ENCODE measurements at places on chromosomes 4 and X.

DNA sequence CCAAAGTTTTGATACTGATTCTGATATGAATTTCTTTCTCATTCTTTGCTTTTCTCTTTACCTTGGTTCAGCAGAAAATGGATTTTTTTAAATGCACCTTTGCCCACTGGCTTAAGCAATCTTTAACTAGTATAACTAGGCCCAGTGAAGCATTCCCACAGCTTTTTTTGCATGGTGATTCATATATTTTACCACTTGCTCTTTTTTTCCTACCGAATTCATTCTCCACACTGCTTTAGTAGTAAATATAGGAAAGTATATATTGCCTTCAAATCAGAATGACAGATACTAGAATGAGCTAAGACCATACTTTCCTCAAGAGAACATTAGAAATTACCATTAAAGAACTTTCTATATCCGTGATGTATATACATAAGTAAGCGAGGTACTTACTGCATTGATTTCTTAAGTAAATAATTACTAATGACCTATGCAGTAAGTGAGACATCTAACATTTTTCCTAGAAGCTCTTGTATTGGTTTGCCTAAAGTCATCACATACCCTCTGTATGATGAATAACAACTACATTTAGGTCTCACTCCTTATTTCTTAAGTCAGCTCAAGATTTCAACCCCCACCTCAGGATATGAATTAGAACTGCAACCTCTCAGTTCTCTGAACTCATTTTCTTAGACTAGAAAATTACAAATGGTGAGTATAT is 44.2 kb downstream of the SLC4A4 start:
- DNase-seq: no peak

- DNase-seq: no peak
These were observed 561 bp downstream of the IRAK1 start for GRCh38 chrX:154019061-154019621.

- DNase-seq: no peak
These were observed 240.2 kb downstream of the ADGRL3 start for GRCh38 chr4:61440321-61440720.

DNA sequence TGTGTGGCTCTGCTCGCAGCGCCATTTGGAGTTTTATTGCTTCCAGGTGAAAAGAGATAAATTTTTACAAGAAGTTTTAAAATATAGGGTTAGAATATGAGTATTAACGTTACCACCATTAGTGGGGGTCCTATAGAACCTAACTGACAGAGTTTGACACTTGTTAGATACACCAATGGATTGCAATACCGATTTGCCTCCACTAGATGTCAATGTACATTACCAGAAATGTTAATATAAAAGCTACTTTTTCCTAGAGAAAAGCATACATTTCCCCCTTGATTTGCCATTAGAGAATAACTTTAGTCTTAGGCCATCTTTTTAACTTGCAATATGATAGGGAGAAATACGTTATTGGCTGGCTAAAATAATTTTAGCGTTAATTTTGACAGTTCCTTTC is 108.4 kb downstream of the LINC00632 start:
- DNase-seq: no peak

DNA sequence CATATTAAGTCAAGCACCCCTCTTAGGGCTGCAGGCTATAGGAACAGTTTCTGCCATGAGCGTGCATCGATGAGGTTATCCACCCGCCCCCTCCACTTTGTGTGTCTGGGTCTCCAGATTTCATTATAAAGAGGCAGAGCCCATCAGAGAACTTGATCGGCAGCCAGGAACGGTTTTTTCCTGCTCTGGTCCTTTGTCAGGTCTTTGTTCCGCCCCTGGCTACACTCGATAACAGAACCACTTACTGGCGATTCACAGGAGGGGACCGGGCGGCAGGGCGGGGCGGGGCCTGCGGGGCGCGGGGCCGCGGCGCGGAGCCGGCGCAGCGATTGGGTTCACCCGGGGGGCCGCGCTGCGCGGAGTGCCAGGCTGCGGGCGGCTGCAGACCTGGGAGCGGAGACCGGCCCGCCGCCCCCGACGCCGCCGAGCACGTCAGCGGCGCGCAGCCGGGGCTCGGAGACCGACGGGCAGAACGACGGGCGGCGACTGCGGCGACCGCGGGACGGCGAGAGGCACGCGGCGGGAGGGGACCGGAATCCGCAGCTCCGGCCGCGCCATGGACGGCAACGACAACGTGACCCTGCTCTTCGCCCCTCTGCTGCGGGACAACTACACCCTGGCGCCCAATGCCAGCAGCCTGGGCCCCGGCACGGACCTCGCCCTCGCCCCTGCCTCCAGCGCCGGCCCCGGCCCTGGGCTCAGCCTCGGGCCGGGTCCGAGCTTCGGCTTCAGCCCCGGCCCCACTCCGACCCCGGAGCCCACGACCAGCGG is at the start of gene SLC10A4:
TSS of gene SLC10A4 (plus strand) at position 338 of the 771 bp plus-strand sequence. CDS start at position 557, 219 bp downstream.
- DNase-seq: no peak

GRCh38 chr4:162838671-162839070 is 328.0 kb downstream of the NAF1 start:
- no peak for DNase-seq

GRCh38 chr4:32569861-32570260 is 1849.7 kb downstream of the PCDH7 start:
- DNase-seq: no peak

GRCh38 chr4:168677063-168677462 is 180.2 kb downstream of the PALLD start:
- DNase-seq: no peak

- no peak for DNase-seq
These were observed 25.8 kb upstream of the TBL1X start for GRCh38 chrX:9438933-9439494.

GRCh38 chr4:5893591-5893990 is 705 bp upstream of the CRMP1 start:
- DNase-seq: no peak

DNA sequence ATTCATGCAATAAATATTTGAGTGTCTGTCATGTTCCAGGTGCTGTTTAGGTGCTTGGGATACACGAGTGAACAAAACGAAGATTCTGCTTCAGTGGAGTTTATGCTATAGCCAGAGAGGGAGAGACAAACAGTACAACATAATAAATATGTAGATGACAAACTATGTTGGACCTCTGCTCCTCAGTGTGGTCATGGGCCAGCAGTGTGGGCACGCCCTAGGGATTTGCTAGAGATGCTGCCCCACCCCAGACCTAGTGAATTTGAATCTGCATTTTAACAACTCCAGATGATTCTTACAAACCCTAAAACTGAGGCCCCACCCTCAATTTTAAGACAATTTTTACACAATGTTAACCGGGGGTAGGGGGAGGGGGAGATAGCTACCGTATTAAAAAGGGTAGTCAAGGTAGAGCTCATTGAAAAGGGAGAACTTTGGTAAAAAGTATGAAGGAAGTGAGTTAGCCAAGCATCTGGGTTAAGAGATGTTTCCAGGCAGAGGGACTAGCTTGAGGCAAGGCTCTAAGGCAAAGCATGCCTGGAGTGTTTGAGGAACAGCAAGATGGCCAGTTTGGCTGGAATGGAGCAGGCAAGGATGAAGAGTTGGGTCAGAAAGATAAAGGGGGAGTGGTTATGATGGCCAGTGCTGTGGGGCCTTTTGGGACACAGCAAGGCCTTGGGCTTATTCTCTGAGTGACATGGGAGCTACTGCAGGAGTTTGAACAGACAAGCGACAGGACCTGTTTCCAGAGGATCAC is 42.4 kb downstream of the SEPSECS start:
- DNase-seq: no peak

DNA sequence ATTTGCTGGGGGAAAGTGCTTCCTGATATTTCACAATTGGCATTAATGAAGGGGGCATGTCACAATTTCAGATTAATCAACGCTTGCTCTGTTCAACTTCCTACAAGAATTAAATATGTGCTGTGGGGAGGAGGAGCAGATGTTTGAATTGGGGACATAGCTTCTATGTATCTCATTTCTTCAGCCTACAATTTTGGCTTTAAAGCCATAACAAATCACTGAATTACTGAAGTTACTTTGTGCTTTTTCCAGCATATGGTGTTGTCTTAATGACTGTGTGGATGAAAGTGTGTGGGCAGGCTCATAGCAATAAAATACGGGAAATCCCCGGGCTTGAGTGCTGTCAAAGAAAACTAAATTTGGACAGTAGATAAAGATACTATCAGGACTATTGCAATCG is 813 bp downstream of the TLR7 start:
- no peak for DNase-seq

GRCh38 chr4:111230265-111230664 is 607.4 kb upstream of the PITX2 start:
- DNase-seq: no peak

- DNase-seq: no peak
These were observed 20.5 kb downstream of the NOP14 start for GRCh38 chr4:2942532-2943363.

DNA sequence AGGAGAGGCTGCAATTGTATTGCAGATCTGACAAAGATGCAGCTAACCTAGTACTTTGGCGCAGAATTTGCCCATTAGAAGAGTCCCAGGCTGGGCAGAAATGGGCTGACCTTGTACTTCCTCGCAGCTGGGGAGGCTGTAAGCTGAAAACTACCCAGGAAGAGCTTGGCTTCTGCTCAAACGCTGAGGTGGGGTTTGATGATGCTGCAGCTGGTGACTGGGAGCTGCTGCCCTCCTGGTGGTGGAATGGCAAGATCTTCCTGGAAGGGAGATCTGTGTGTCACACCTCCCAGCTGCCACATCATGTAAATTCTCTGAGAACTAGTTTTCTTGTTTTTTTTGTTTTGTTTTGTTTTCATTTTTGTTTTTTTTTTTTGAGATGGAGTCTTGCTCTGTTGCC is 17.4 kb downstream of the CCNG2 start:
- DNase-seq: no peak

- no peak for DNase-seq
These were observed 1.7 kb upstream of the STIM2 start for GRCh38 chr4:26858947-26859401.

- DNase-seq: no peak
These were observed 174.6 kb upstream of the PGRMC2 start for GRCh38 chr4:128462103-128462783.

GRCh38 chrX:55159551-55159950 is 60.6 kb upstream of the PAGE5 start:
- DNase-seq: no peak

DNA sequence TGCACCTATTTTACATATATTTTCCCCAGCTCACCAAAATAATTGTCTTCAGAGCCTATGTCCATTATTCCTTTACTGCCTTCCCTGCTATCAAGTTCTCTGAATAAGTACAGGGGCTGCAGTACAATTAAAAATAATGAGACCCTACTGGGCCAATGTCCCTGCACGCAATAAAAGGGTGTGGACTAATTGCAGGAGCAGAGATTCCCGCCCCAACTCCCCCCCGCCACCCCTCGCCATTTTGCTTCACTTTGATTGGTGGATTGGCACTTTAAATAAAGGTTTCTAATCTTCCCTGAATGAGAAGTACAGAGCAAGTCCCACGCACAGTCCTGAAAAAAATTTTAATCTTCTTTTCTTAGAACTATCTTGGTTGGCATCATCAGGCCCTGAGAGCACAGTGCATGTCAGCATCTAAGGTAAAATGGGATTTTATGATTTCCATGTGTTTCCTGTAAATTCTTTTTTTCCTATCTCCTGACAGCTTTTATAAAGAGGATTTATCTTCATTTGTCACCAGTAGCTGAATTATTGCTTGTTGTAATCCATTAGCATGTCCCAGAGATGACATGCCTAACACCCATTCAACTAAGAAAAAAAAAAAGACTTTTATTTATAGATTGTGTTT is at the start of gene AMBN:
TSS of gene AMBN (plus strand) at position 302 of the 628 bp plus-strand sequence. CDS start at position 405, 103 bp downstream.
- no peak for DNase-seq

GRCh38 chrX:41952102-41952501 is 28.7 kb upstream of the CASK start:
- DNase-seq: no peak

DNA sequence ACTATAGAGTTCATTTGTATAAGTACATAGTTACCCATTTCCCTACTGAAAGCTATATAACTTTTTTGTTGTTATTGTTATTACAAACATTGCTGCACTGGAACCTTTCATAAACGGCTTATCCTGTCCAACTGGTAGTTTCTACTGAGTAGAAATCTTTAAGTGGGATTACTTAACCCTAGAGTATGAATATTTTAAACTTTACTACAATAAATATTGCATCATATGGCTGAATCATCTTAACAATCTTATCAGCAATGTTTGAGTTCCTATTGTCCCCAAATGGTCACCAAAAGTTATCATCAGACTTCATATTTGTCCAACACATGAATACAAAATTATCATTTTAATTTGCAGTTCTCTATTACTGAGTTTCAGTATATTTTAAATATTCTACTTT is 40.5 kb downstream of the LCORL start:
- no peak for DNase-seq

DNA sequence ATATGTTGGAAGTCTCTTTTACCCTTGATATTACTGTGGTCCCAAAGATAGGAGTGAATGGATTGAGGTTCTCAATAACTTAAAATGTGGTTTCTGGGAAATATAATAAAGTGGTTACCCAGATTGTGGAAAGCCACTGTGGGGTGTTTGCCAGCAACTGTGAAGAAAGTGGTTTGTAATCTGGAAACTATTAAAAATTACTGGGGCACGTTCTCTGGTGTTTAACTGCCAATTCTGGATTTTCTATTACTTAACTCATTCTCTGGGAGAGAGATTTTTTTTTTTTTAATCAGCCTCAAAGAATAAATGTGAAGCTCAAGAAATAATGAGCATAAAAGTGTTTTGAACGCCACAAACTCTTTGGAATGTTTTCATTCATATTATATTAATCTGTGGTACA is 4.9 kb upstream of the CXCL6 start:
- DNase-seq: no peak

DNA sequence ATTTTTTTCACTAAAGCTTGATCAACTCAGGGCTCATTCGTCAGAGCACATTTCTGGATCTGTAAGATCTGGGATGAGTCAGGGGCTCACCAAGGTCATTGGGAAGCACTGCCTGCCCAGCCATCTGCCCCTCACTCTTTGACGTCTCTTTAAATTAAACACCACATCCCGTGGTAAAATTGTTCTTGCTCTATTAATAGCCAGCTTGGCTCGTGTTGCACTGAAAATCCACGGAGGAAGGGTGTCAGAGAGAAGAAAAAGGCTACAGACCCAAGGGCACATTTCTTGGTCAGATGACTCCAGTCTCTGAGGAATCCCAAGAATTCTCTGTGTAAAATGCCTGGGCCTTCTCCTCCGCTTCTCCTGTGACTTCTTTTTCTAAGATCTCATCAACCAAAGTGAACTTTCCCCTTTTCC is 45.7 kb upstream of the GATB start:
- no peak for DNase-seq

DNA sequence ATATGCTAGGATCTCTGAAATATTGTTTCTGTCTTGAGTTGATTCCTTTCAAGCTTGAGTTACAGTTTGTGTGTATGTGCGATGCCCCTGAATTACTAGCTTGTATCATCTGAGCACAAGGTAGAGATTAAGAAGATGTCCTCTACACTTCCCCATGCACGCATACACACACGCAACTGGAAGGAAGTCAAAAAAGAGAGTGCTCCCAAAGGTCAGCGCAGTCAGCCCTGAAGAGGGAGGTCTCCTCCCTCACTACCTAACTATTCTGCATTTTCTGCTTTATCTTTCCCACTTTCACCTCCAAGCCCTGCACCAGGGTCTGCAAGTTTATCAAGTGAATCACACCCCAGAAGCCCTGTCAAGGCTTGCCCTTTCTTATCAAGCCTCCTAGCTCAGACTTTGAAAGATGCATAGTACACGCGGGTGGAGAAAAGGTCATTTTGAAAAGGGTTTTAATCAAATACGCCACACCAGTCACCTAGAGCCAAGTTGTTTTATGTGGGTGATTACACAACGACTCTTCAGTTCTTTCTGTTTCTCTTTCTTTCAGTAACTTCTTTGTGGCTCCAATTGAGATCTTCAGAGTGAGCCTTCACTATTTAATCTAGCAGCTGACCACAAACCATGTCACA is 127.7 kb downstream of the ASB9 start:
- no peak for DNase-seq

GRCh38 chr4:29459926-29460325 is 1260.2 kb upstream of the PCDH7 start:
- no peak for DNase-seq

Measured in stimulated activated CD8-positive, alpha-beta memory T cell treated with anti-CD3 and anti-CD28 coated beads, Interleukin-15, amount 100 ng/mL, for 4 hours (primary cell).